ENCODE measurements at places on chromosomes 3 and 15.

DNA sequence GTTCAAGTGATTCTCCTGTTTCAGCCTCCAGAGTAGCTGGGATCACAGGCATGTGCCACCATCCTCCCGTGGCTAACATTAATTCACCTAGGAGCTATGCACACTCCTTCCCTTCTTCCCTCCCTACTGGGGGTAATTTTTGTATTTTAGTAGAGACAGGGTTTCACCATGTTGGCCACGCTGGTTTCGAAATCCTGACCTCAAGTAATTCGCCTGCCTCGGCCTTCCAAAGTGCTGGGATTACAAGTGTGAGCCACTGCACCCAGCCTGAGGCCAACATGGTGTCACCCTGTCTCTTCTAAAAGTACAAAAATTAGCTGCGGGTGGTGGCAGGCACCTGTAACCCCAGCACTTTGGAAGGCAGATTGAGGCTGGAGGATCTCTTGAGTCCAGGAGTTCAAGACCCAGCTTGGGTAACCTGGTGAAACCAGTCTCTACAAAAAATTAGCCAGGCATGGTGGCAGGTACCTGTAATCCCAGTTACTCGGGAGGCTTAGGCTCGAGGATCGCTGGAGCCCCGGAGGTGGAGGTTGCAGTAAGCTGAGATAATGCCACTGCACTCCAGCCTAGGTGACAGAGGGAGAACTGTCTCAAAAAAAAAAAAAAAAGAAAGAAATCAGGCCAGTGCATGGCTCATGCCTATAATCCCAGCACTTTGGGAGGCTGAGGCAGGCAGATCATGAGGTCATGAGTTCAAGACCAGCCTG is 6.1 kb downstream of the RNU5B-1 start:
- DNase-seq: no peak

- no peak for DNase-seq
Measured at GRCh38 chr3:194860725-194861124, 175.0 kb downstream of the FAM43A start.

DNA sequence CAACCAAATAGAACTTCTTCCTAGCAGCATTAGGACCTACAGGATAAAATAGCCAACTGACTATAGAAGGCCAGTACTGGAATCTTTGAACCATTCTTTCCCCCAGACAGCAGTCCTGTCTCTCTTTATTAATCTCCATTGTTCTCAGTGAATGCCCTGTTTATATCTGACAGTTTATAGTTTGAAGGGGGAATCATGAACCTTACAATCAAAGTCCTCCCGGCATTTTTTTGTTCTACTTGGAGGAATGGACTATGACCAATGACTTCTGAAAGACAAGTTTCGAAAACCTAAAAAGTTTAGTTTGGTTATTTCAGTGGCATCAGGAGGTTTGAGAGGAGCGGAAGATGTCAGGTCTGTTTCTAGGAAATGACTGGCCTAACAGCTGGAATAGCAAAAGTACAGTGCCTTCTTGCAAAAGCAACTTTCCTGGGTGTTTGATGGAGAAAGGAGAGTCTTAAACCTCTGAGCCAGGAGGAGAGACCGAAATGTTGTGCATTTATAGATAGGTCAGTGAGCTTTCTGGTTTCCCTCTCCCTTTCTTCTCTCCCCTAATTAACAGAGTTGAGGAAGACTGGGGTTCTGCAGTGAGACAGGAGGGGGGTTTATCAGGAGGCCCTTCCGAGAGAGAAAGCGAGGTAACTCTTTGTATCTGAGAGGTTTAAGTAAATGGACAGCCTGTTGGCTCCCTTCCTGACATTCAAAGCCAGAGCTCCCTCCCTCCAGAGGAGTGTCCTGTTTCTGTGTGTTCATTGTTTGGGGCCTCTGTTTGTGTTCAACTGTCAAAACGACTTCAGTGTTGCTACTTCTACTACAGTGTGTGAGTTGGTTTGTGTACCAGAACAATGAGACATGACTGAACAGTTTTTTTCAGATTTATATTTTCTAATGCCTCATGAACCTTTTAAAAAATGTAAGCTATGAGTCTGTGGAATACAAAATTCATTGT is 383.0 kb upstream of the RARB start:
- DNase-seq: no peak

- DNase-seq: no peak
Measured at GRCh38 chr3:87206070-87206469, 21.0 kb upstream of the CHMP2B start.

- no peak for DNase-seq
Measured at GRCh38 chr3:20658491-20658890, 472.5 kb upstream of the SGO1 start.

DNA sequence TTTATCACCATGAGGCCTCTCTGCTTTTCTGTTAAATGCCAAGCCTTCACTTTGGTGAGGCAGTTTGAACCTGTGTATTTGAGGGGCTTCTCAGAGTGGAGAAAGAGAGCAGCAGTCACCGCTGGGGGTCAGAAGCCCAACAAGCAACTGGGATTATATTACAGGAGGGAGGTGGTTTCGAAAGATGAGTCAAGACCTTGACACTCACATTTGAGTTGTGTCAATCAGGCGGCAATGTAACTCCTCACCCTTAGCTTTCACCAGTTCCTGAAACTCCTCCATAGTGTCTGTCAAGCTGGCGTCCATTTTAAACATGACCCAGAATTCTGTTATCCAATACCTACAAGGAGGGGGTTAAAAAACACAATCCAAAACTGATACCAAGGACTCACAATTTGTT is 46.5 kb downstream of the RASGRP1 start:
- DNase-seq: no peak

DNA sequence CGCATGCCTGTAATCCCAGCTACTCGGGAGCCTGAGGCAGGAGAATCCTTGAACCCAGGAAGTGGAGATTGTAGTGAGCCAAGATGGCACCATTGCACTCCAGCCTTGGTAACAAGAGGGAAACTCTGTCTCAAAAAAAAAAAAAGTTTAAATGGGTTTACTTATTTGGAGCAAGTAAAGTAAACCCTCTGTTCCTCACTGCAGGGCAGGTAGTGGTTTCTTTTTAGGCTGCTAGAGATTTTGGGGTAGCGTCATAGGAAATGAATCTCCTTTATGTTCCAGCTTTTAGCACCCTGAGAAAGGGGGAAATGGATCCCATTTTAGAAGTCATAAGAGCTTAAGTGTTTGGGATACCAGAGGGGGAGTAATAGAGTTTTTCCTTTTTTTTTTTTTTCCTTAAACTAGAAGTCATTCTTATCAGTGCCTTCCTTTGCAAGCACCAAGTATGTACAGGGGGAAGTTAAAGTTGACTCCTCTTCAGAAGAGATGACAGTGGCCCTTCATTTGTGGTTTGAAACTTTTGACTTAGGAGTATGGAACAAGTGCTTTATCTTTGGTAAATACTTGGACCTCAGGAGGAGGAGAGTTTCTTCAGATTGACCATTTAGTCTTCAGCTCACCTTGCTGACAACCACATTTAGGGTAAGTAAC is 8.0 kb downstream of the PXK start:
- DNase-seq: no peak

DNA sequence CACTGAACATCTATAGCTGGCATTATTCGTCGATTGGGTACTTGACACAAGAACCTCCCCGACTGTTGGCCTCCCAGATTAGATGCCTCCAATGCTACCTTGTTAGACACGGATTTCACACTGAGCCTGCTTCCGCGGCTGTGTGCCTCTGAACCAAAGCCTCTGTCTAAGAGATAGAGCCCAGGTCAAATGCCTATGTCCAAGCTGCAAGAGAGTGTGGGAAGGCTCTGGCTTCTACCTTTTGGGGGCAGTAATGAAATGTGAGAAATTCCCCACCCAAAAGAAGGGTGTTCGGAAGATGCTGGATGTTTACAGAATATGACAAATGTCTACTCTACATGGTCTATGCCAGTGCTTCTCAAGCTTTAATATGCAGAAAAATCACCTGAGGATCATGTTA is 2.0 kb upstream of the RPUSD2 start:
- DNase-seq: no peak

Measured in activated CD4-positive, alpha-beta T cell treated with anti-CD3 and anti-CD28 coated beads for 24 hours (primary cell).